ENCODE measurements at places on chromosomes 1 and 21. TPM values are rescaled to one million over a fixed set of nuclear protein-coding genes. Genes with fewer than 3 reads are reported as not detected.

The ST6GALNAC3 gene
- total RNA-seq: 0.11 TPM

The DTL gene
- 3.9 TPM for total RNA-seq

The VWA5B1 gene
- total RNA-seq: not detected

The CRYBG2 gene
- not detected for total RNA-seq

The DIRAS3 gene
- total RNA-seq: 0.43 TPM

The RHD gene
- total RNA-seq: not detected

The OPTC gene
- not detected for total RNA-seq

The ADGRL2 gene
- 7.3 TPM for total RNA-seq

The LCE3D gene
- not detected for total RNA-seq
